Urothelium cell line (cell line): ENCODE measurements at places on chromosomes 1 and 21.

GRCh38 chr1:185035258-185035657, 10.1 kb upstream of the RNF2 start:
- no peak for DNase-seq

DNA sequence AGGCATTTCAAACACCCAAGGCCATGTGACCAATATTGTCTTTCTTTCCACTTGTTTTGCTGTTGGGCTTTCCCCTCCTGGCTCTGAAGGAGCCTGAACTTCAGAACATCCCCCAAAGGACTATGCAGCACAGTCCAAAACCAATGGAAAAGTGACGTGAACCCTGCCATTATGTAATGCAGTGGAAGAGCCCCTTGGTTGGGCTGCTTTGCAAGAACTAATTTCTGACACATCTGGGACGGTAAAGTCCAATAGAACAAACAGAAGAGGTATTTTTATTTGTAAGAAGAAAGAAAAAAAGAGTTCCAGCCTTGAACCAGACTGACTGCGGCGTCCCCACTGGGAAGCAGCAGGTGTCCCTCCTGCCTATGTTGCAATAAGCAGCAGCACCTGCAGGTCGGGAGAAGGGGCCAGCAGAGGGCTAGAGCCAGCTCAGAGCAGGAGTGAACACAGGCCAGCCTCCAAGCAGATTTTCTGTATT, 116.7 kb downstream of the CDC7 start:
- no peak for DNase-seq

DNA sequence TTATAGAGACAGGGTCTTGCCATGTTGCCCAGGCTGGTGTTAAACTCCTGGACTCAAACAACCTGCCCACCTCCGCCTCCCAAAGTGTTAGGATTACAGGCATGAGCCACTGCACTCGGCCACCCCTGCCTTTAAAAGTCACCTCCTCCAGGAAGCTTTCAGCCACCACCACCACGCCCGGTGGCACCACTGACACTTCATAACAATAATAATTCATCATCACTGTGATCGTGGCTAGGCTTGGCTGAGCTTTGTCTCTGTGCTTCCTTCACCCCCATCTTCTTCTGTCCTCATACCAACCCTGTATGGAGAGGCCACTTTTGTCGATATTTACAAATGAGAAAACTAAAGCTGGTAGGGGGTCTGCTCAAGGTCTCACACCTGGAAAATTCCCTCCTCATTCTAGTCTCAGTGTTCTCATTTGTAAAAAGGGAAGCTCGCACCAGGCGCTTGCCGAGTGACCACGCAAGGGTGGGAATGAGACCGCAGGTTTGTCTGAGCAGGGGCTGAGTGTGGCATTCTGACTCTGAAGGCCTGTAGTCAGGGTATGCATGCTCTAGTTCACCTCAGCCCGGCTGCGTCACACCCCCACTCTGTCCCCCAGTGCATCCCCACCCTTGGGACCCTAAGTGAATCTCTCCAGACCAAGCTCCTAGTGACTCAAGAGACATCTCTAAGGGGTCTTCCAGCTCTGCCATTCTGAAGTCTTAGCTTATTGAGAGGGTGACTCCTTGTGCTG, 12.9 kb upstream of the EPHA2 start:
- no peak for DNase-seq

GRCh38 chr1:191608367-191608766, 549.9 kb upstream of the RGS18 start:
- peak; percentile 55 for DNase-seq

- DNase-seq, result no peak
Measured at GRCh38 chr21:34861258-34861657, 187.8 kb downstream of the RUNX1 start.

- no peak for DNase-seq
Measured at GRCh38 chr21:14814282-14814681, 250.5 kb downstream of the NRIP1 start.

DNA sequence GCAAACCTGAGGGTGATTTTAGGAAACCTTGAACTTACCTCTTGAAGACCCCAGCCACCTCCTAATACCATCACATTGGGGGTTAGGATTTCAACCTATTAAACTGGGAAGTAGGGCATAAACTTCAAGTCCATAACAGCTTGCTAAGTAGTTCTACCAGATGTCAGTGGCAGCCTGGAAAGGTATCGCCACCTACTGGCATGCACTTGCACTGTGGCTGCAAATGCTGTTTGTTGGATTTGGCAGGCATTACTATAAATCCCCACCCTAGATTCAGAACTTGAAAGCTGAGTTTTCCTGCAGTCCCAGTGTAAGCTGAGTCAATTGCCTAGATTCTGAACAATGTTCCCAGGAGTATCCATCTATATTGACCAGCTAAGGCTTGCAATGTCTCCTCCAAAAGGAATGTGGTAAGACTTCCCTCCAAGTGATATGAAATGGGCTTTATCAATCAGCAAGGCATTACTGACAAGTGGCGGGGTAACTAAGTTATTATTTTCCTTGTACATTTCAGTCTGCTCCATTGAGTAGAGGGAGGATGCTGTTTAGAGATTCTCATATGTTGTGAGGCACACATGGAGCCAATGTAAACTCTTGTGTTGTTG, 474.5 kb downstream of the PTPRC start:
- DNase-seq, result peak; percentile 26

DNA sequence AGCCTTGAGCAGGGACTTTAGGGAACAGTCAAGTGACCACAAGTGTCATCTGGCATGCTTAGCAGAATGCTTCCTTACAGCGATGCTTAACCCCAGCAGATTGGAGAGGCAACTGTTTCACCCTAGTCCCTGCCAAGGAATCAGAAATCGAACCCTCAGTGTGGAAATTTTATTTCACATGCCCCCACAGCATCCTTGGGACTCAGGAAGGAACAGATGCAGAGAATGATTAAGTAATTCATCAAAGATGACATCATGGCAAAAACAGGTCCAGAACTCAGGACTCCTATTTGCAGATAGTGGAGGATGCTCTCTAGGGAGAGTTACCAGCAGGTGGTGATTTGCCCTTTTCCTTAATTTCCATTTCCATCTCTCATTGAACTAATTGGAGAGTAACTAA, 333.0 kb upstream of the KAZN start:
- no peak for DNase-seq

DNA sequence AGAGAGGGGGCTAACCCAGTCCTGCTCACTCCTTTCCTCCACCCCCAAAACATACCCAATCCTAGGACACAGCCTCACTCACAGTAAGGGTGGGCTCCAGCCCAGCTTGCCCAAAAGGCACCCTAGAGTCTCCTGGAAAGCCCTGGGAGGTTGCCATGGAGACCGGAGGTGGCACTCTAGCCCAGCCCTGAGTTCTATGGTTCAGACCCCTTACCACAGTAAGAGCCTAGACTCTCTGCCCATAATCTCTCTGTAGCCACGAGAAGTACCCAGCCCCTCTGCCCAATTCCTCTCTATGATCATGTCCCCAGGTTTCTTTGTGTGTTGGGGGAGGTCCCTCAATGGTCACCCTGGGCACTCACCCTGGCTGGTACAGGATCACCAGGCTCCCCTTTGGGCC, 14.4 kb downstream of the COL16A1 start:
- DNase-seq, result no peak

- DNase-seq, result no peak
Measured at GRCh38 chr1:77797991-77798390, 18.5 kb downstream of the MIGA1 start.

DNA sequence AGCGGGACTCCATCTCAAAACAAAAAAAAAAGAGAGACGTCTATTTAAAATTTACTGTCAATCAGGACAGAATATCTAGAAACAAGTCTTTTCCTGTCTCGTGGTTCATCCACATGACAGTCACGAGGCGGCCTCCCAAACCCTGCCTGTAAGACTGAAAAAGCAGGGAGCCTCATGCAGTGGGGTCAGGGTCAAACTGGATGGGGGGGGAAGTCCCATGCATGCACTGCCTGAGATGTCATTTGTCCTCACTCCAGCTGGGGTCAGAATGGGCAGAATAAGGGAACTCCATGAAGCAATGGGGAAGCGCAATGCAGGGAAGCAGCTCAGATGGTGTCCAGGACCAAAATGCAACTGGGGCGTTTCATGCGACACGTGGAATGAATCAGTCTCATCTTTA, 85.5 kb downstream of the PIK3CD start:
- DNase-seq, result no peak

- no peak for DNase-seq
Measured at GRCh38 chr1:169024255-169024654, 82.2 kb upstream of the ATP1B1 start.

GRCh38 chr1:180837020-180837419, 75.7 kb upstream of the KIAA1614 start:
- DNase-seq, result no peak

- no peak for DNase-seq
Measured at GRCh38 chr1:24506691-24507381, 4.2 kb downstream of the RCAN3 start.

GRCh38 chr1:244834543-244835275, 749 bp upstream of the COX20 start:
- DNase-seq, result no peak

- DNase-seq, result peak; percentile 25
Measured at GRCh38 chr1:118223426-118223825, 38.4 kb upstream of the SPAG17 start.

DNA sequence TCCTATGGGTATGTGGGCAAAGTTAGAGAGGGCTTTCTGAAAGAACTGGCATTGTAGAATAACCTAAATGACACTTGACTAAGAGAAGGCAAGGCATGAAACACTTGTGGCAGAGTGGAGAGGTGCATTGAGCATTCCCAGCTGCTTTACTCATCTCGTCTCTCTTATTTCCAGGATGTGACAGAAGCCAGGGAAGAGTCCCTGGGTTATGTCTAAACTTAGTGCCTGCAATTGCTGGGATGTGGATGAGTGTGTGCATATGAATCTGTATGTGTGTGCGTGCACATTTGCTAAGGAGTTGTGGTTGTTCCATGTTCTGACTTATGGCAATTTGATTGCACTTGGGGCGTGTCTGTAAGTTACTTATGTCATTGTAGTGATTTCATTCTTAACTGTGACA, 1326.5 kb upstream of the B3GALT2 start:
- DNase-seq, result no peak

GRCh38 chr21:36178349-36178748, 21.7 kb downstream of the DOP1B start:
- no peak for DNase-seq
